ENCODE measurements at places on chromosomes 16 and 17.

DNA sequence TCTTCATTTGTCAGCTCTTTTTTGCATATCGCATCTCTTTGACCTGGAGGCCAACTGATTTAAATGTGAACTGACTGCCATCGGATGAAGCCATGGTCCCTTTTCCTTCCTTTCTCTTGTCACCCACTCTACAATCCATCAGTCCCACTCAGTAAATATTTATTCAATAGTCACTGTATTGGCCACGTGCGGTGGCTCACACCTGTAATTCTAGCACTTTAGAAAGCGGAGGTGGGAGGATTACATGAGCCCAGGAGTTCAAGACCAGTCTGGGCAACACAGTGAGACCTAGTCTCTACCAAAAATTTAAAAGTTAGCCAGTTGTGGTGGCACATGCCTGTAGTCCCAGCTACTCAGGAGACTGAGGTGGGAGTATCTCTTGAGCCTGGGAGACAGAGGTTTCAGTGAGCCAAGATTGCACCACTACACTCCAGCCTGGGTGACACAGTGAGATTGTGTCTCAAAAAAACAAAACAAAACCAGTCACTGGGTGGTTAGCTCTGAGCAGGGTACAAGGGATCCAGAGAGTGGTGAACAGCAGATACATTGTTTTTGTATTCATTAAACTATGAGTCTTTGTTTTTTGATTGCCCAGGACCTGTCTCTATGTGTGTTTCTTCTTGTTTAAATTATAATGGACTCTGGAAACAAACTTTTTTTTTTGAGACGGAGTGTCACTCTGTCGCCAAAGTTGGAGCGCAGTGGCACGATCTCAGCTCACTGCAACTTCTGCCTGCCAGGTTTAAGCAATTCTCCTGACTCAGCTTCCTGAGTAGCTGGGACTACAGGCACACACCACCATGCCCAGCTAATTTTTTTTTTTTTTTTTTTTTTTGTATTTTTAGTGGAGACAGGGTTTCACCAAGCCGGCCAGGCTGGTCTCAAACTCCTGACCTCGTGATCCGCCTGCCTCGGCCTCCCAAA is 6.9 kb downstream of the PHAF1 start:
- DNase-seq = no peak

DNA sequence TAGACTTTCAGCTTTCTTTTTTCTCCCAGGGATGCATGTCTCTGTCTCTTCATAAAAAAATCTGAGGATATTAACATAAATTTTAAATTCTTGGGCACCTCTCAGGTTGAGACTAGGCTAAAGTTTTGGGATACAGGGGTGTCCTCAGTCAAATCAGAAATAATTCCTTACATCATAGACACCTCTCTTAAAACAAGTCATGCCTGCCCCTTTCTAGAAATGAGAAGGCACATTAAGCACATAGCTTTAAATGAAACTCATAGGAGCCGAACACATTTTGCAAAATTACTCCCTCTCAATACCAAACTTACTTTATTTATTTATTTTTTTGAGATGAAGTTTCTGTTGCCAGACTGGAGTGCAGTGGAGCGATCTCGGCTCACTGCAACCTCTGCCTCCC is 67.3 kb upstream of the BCAR1 start:
- no peak for DNase-seq

GRCh38 chr17:41521574-41522261 is 3.0 kb upstream of the KRT15 start:
- peak; percentile 74 for DNase-seq

GRCh38 chr16:68037841-68038597 is 14.9 kb downstream of the DUS2 start:
- no peak for DNase-seq

DNA sequence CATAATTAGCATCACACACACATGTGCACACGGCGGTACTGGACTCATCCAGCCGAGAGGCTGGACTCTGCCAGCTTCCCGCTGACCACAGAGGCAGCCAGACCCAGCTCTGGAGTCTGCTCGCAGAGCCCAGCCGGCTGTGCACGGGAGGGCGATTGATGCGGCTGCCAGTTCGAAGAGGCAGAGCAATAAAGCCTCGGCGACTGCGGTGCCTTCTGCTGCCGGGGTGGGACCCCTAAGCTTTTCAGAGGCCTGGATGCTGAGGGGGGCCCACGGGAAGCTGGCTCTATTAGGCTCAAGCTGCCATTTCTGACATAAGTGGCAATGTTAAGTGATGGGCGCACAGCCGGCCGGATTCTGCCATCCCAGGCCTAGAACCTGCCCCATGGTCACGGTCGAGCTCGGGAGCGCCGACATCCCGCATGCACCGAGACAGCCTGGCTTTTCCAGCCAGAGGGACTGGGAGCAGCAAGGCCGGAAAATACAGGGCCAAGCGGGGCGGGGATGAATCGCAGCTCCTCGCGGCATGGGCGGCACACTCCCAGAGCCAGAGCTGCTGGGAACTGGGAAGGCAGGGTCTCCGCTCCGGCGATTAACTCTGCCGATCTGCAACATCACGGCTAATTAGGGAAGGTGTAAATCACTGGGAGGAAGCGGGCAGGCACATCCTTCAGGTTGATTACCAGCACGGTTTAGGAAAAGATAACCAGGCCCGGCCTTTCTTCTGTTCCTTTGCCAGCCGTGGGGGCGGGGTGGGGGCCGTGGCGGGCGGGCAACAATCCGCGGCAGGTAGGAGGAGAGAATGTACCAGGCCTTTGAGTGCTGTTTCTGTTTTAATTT is 57.7 kb downstream of the TBC1D16 start:
- no peak for DNase-seq

- DNase-seq = no peak
Measured at GRCh38 chr17:20171741-20172365, 162.7 kb downstream of the SPECC1 start.

- DNase-seq = no peak
Measured at GRCh38 chr16:75804368-75804767, 78.1 kb upstream of the CPHXL start.

- DNase-seq = no peak
Measured at GRCh38 chr17:51710634-51710979, 447.9 kb downstream of the CA10 start.

DNA sequence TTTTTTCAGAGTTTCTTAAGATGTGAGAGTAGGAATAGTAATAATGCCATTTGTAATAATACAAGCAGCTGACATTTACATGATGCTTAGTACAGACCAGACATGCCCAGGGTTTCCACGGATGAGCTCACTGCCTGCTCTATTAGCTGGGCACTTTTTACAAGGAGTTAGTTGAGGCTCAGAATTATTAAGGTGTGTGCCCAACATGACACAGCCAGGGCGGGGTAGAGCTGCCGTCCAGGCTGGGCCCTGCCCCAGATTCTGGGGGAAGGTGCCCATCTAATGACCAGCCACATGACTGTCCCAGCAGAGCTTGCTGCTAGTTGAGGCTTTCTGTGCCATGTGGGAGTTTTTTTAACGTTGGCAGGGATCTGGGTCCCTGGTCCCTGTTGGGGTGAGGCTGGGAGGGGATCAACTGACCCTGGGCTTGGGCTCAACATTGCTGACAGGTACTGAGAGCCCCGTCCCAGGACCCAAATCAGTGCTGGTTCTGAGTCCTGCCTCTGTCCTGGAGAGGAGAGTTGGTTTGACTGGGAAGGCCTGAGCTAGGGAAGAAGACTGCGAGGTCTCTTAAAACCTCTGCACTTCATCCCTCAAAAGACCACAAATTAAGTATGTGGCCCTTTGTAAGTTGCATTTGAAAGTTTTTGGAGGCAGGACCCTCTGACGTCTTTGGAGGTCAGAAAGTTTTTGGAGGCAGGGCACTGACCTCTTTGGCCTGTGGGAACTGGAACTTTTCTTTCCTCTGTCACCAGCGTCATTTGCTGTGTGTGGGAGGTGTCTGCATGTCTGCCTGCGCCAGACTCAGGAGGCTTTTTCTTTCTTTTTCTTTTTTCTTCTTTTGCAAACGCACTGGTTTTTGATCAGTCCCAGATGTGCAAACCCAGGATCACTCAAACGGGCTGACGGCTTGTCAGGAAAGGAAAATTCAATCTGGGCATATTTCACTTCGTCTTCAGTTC is 2.2 kb downstream of the CRISPLD2 start:
- DNase-seq = no peak

- no peak for DNase-seq
Measured at GRCh38 chr17:67942810-67943209, 53.5 kb downstream of the C17orf58 start.

DNA sequence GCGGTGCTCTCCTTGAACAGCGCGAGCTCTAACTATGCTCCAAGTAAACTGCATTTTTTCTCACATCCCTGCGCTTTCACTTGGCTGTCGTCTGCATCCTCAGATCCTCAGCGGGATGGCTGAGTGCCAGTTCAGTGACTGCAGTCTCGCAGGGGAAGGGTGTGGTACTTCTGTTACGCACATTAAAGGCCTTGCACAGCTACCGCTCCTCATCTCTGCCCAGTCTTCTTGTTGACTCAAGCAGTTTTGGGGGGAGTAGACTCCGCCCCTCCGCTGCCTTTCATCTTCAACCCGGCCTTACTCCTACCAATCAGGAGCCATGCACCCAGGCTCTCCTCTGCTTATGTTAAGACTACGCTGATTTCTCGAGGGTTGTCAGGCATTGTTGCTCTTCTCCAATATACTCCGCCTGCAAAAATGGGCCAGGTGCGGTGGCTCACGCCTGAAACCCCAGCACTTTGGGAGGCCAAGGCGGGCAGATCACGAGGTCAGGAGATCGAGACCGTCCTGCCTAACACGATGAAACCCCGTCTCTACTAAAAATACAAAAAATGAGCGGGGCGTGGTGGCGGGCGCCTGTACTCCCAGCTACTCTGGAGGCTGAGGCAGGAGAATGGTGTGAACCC is 10.0 kb downstream of the ATP5PD start:
- no peak for DNase-seq

DNA sequence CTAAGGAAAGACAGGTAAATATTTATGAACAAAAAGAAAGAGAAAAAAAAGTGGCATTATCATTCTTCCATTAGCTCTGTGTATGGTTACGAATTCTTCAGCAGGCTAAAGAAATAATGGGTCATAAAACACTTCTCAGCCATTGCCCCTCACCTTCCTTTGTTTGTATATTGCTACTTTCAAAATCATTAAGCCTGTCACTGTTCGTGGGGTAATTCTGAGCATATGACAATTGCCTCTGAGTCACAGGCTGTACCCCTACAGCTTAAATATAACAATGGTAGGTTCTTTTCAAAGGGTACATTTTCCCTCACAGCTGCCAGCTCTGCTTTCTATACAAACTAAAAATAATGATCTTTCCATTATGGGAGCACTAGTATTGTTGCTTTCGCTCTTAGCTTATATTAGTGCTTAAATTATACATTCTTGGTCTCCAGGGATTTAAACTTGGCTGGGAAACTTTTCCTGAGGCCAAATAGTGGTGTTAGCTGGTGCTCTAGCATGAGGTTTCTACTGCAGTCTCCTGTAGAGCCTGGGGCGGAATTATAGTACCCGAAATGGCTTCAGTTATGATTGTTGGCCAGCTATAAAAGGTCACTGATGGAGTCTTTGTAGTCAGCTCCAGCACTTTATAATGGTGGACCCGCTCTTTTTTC is 74.7 kb upstream of the CDH11 start:
- DNase-seq = no peak

DNA sequence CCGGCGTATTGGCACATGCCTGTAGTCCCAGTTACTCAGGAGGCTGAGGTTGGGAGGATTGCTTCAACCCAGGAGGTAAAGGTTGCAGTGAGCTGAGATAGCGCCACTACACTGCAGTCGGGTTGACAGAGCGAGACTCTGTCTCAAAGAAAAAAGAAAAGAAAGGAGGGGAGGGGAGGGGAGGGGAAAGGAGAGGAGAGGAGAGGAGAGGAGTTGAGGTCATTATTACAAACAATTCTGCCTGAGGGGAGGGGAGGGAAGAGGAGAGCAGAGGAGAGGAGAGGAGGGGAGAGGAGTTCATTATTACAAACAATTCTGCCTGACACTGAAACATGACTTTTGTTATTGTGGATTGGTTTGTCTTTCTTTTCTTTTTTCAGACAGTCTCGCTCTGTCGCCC is 19.8 kb upstream of the ABCA5 start:
- DNase-seq = no peak

DNA sequence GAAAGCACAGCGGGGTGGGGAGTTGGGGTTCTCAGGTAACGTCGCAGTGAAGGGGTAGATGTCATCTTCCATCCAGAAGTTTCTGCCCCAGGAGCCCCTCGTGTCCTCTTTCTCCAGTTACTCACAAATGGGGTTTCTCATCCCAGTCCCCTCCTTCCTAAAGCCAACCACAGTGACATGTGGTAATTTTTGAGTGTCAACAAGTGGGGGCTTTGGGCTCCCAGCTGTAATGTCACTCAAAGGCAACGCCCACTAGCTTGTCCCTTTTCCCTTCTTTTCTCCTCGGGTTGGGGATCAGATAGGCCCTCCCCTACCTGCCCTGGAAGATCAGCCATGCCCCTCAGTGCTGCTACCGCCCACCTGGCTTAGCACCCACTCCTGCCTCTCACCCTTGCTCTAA is 14.4 kb downstream of the IRX5 start:
- DNase-seq = no peak

DNA sequence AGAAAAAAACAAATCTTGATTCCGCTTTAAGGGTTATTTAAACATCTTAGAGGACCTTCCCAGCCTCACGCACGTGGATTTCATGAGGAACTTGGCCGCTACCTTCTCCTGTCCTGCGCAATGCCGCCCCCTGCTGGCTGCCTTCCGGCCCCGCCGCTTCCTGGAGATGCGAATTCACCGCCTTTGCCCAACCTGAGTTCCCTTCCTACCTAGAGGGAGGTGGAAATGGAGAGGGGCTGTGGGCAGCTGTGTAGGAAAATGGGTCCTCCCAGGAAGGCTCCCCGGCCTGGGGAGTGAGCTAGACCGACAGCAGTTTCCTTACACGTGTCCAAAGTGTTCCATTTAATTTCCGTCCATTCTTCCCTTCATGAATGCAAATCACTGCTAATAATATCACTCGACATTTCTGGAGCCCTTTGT is 1.0 kb upstream of the ABCC12 start:
- no peak for DNase-seq

DNA sequence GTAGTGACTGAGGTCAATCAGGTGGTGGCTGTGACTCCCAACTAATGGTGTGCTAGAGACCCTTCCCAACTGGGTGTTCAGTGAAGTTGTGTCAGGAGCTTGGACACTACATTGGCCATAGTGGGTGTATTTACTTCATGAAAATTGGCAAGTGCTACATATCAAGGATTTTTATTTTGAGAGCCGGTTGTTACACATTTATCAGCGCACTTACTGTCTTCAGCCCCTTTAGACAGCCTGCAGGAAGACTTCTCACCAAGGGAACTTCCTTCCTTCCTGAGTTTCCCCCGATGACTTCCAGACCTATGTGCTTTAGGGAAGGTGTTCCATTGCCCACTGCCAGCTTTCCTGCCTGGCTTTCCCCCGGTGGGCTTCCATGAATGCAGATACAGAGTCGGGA is 261.2 kb downstream of the CBLN1 start:
- no peak for DNase-seq

Measured in Panc1 (cell line).